ENCODE measurements at places on chromosomes 3 and 15.

- no peak for DNase-seq
Measured at GRCh38 chr3:182861348-182861747, 68.0 kb downstream of the ATP11B start.

- DNase-seq: no peak
Measured at GRCh38 chr3:139689708-139690228, 12.0 kb upstream of the NMNAT3 start.

GRCh38 chr3:58349792-58350626 lies 17.3 kb downstream of the PXK start:
- DNase-seq: no peak

- DNase-seq: no peak
Measured at GRCh38 chr3:193388361-193388760, 9.8 kb upstream of the ATP13A5 start.

- no peak for DNase-seq
Measured at GRCh38 chr15:59176653-59177316, 29.9 kb upstream of the LDHAL6B start.

DNA sequence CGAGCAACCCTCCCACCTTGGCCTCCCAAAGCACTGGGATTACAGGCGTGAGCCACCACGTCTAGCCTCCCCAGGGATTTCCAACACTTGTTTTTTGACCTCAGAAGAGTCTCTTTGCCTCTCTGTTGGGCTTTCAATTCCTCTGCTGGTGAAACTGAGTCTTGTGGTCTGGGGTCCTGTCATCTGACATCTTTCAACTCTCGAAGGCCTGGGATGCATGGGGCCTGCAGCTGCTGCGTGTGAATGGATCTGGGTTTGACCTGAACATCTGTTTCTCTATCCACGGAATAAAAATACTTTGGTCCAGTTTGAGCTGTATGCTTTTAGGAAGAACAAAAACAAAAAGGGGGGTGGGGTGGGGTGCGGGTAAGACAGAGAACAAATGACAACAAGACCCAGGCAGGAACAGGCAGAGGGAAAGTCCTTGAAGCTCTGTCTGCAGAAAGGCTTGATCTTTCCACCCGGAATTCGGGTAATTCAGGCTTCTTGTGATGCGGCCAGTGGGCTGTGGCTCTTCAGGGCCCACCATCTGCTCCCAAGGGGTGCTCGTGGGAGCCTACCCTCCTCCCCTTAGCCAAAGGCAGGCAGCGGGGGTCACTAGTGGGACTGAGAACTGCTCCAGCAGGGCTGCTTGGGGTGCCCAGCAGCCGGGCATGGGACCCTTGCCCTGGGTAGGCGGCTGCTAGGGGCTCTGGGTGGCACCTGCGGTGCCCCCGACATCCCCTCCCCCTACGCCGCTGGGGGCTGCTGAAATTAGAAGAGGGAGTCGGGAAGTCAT lies 71.5 kb downstream of the SLC12A8 start:
- no peak for DNase-seq

GRCh38 chr3:114351123-114351821 lies 57.4 kb downstream of the TIGIT start:
- no peak for DNase-seq

GRCh38 chr3:22292681-22293080 lies 541.7 kb upstream of the ZNF385D start:
- no peak for DNase-seq

DNA sequence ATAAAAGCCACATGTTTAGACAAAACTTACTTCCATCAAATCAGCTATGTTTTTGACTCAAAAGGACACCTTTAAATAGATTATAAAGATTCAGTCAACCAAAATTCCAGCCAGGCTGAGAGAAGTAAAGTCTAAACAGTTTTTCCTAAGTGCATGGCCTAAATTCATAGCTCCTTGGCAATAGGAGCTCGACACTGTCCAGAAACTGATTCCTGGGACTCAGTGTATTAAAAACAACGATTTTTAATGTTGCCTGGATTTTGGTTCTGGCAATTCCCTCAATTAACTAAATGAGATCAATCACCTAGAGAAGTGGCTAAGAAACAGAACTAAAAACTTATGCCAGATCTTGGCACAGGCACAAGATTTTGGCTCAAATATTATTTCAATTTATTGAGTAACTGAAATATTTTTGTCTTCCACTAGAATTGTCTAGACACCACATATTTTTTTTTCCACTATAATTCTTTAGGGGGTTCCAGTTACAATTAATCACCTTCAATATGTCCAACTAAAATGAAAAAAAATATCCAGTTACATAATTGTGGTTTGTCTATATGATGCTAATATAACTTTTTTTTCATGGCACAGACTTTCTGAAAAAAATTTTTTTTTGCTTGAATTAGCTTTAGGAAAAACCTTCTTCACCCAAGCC lies 135.9 kb downstream of the TFDP2 start:
- no peak for DNase-seq

DNA sequence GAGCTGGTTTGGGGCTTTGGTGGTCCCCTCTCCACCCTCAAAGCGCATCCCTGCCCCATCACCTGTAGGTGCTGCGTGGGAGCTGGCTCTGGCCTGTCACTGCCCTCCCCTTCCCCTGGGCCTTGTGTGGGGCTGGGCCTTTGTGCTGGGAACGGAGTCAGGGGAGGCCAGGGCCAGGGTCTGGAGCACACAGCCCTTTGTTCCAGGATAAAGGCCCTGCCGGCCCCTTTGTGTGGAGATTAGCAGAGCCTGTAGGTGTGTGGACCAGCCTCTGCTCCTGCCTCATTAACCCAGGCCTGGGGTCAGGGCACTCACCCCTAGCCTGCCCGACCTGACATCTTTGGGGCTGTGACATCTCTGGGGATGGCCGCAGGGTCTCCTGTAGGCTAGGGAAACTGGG lies 8.9 kb downstream of the EPHB3 start:
- no peak for DNase-seq

- DNase-seq: no peak
Measured at GRCh38 chr15:29734917-29735572, 87.2 kb downstream of the TJP1 start.

DNA sequence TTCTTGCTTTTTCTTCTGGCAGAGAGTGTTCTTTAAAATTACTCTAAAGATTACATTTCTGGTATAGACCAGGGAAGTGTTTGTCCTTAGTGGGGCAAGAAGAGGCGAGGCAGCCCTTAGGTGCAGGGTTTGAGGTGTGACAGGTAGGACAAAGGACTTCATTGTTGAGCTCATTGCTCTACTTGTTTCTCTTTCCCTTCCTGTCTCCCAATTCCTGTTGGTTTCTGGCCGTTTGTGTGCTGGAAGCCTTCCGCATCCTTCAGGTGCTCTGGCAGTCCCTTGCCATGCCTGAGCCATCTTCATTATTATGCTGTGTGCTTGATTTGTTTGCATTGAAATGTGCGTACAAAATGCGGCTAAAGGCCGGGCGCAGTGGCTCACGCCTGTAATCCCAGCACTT lies 85.1 kb downstream of the CCK start:
- DNase-seq: no peak

GRCh38 chr3:45763303-45763675 lies 33.0 kb downstream of the SLC6A20 start:
- no peak for DNase-seq

DNA sequence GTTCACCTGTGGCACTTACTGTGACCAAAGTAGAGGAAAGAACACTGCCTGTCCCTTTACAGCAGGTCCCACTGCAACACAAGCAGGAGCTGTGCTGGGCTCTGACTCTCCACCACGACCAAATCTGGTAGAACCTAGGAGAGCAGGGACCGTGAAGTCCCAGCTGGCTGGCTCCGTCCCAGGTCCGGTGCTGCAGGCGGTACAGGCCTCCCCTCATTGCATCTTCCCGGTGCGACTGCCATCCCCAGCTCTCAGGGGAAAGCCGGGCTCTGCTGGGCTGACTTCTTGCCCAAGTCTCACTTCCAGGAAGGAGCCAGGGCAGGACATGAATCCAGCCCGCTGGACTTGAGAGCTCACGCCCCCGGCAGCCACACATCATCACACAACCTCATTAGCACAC lies 33.8 kb downstream of the RGMA start:
- no peak for DNase-seq
